ENCODE measurements at places on chromosomes 2 and 18.
A peak's percentile ranks its signal among the peaks of the same experiment; 100 is the strongest.

DNA sequence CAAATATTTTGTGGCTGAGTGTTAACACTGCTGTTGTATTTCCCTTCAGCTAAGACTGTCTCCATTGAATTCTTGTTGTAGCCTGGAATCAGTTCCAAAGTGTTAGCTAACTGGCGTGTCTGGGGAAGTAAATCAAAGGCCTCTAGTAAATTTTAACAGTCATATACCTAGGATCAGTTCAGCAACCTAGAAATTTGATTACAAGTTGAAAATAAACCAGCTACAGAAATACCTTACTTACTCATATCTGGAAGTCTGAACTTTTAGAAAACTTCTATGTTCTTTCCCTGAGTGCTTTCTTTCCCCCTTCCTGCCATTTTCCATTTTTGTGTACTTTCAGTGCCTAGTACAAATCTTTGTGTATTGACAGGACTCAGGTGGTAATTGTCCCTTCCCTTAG is 396.7 kb upstream of the DCC start:
- DNase-seq: no peak

DNA sequence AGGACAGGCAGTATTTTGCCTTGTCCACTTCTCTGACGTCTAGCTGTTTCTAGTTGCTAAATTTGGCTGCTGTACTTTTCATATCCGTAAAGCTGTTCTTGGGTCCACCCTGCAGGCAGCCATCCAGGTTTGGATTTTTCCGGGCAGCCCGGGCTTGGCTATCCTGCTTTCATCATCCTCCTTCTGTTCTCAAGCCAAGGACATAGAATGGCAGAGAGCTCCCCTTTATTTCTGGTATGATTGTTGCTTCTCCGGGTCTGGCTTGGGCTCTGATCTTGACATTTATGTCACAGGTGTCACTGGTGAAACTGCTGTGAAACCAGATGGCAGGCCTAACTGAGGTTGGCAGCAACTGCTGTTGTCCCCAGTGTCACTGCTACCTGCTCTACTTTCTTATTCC is 35.5 kb downstream of the SCN2A start:
- DNase-seq: peak; percentile 78

GRCh38 chr2:152405206-152406118 is 70.5 kb downstream of the FMNL2 start:
- no peak for DNase-seq

- DNase-seq: no peak
Measured at GRCh38 chr2:3490191-3491170, 28.9 kb downstream of the ADI1 start.

- DNase-seq: no peak
Measured at GRCh38 chr2:35462226-35462998, 893.2 kb upstream of the CRIM1 start.

DNA sequence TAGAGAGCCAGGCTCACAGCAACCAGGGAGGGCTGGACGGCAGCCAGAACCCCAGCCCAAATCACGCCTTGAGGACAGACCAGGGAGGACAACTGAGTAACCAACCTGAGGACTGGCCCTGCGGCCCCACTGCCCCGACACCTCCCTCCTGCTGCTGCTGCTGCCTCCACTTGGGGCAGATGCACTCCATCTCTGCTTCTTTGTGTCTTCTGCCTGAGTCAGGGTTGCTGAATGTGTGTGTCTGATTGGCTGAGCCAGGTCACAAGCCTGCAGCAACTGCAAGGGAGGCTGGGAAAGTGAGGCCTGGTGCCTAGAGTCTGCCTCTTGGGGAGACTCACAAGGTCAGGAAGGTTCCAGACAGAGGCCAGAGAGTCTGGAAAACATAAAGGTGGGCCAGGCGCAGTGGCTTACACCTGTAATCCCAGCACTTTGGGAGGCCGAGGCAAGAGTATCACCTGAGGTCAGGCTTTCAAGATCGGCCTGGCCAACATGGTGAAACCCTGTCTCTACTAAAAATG is 83.4 kb downstream of the ZFP36L2 start:
- no peak for DNase-seq

DNA sequence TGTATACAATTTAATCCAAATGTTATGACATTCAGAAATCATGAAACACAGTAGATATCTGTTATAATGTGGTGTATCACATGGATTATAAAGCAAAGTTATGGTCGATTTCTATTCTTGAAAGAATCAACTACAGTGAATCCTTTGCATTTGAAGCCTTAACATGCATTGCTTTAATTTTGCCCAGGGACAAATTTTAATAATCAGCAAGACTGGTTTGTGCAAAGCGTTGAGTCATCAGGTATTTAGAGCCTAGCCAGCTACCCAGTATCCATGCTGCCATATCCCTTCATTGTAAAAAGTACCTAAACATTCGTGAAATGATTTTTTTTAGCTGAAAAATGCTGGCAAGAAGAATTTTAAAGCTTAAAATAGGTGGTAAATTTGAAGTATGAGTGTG is 8.9 kb upstream of the SPDYA start:
- no peak for DNase-seq

DNA sequence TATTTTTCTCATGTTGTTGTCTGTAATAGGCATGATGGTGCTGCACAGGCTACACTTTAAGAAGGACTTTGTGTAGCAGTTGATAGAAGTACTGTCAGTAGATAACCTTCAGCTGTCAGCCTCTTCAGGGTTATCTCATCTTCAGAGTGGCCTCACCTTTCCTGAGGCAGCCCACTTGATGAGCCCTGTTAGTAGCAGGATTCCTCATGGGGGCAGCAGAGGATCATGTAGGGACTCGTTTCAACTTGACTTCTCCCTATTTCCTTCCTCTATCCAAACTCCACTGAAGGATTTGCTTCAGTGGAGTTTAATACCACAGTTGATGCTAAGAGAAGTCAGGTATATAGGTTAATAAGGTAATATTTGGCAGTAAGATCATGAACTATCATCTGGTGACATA is 530.3 kb upstream of the FSIP2 start:
- no peak for DNase-seq

DNA sequence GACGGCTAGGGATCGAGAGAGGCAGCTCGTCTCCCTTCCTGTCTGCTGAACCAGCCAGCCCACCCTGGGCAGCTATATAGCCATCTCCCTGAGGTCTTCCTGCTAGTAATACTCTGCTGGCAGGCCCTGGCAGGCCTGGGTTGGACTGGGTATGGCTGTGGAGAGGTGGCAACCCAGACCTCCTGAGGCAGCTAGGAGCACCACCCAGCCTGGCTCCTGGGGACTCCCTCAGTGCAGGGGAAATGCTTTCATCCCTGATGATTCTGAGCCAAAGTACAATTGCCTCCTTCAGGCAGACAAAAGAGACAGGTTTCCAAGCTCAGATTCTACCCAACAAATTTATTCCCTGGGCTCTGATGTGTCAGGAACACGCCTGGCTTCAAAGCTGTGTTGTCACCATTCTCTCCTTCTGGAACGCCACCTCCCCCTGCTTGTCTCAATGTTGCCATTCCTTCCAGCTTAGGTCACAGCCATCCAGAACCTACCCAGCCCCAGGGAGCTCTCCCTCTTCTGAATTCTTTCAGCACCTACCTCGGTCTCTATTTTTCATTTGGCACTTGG is 4.7 kb upstream of the DNAJB2 start:
- DNase-seq: no peak

GRCh38 chr2:69545477-69545932 is 98.0 kb downstream of the AAK1 start:
- DNase-seq: no peak

- DNase-seq: no peak
Measured at GRCh38 chr2:105853354-105854088, 108.8 kb downstream of the NCK2 start.

DNA sequence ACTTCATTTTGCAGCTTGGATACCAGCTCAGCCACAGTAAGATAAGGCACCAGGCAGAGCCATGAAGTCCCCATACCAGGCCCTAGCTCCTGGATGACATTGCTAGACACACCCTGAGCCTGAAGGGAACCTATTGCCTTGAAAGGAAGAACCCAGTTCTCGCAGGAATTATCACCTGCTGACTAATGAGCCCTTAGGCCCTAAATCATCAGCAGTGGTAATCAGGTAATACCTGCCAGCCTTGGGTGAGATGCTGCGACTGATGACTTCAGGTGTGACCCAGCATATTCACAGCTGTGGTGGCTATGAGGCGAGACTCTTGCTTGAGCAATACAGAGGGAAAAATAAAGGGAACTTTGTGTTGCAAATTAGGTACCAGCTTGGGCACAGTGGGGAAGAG is 24.9 kb downstream of the CLK1 start:
- DNase-seq: no peak
